ENCODE measurements at places on chromosomes 12 and 14.

DNA sequence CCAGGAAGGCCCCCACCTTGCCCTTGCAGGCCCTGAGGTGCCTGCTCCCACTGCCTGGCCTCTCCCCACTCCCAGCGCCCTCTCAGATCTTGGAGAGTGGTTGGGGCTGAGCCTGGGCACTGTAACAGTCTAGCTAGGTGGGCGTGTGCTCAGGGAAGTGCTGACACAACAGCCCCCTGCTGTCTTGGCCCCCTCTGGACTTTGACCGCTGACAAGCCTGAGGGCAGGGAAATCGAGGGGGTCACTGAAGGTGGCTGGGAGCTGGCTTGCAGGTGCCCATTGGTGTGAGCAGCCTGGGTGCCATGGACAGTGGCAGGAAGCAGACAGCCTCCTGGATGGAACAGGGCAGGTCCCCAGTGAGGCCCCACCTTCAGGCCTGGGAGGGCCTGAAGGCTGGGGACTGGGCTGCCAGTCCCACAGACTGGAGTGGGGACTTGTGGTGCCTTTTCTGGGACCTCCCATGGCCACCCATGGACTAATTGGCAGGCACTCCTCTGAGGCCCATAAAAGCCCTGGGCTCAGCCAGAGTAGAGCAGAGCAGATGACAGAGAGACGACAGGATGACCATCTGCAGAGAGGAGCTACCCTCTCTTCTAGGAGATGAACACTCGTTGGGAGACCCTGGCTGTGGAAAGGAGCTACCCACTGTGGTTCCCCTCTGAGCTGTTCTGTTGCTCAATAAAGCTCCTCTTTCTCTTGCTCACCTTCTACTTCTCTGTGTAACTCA lies 158.6 kb upstream of the SLC38A2 start:
- no peak for DNase-seq

DNA sequence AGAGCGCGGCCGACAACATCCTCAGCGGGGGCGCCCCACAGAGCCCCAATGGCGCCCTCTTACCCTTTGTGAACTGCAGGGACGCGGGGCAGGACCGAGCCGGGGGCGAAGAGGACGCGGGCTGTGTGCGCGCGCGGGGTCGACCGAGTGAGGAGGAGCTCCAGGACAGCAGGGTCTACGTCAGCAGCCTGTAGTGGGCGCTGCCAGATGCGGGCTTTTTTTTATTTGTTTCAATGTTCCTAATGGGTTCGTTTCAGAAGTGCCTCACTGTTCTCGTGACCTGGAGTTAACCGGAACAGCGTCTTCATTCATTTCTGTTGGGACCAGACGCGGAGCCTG lies 103.8 kb upstream of the FKBP4 start:
- peak; percentile 74 for DNase-seq

DNA sequence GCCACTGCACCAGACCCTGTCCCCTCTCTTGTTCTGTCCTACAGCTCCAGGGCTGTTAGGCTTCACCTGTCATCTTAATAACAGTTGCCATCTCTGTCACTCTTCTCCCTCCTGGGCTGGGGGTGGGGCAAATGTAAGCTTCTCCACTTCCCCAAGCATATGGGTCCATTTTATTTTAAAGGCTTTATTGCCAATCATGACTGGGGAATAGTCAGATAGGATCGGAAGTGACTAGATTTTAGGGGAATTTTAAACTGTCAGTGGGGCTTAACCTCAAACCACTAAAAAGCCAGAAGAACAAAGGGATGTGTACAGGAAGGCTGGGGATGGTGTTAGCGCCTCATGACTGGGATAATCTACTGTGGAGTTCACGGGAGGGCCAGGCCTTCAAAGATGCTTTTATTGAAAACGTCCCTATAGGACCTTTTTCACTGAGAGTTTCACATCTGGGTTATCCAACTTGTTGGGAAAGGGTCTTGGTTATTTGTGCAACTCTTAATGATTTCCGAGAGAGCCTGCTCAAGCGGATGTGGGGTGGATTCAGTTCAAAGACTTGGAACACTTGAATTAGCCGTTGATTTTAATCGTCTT lies 41.6 kb downstream of the CHST11 start:
- no peak for DNase-seq

- no peak for DNase-seq
Observed at GRCh38 chr12:53480491-53481442, 18.5 kb downstream of the MAP3K12 start.

- peak; percentile 17 for DNase-seq
Observed at GRCh38 chr14:99726538-99727095, 42.5 kb downstream of the CYP46A1 start.

GRCh38 chr12:247271-247670 lies 15.4 kb downstream of the SLC6A13 start:
- no peak for DNase-seq

DNA sequence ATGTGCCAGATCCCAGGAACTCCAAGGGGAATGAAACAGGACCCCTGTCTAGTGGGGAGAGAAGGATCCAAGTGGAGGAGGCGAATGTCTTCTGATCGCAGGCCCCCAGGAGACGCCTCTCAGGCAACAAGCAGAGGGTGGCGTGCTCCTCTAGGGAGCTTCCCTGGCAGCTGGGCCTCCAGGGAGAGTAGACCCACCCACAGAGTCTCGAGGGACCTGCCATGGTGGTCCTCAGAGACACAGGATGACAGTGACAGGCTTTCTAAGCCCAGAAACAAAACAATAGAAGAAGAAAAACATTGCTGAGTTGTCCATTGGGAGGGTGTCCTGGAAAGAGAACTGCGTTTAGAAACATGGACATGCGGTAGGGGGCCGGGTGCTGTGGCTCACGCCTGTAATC lies 140.6 kb upstream of the MAP1LC3B2 start:
- no peak for DNase-seq

All from activated naive CD8-positive, alpha-beta T cell treated with anti-CD3 and anti-CD28 coated beads, Interleukin-2, amount 10 ng/mL, durations not matched to agents 7 days and 5 days (primary cell).